Karpas-422 (cell line): ENCODE measurements at places on chromosomes 3 and 15.

DNA sequence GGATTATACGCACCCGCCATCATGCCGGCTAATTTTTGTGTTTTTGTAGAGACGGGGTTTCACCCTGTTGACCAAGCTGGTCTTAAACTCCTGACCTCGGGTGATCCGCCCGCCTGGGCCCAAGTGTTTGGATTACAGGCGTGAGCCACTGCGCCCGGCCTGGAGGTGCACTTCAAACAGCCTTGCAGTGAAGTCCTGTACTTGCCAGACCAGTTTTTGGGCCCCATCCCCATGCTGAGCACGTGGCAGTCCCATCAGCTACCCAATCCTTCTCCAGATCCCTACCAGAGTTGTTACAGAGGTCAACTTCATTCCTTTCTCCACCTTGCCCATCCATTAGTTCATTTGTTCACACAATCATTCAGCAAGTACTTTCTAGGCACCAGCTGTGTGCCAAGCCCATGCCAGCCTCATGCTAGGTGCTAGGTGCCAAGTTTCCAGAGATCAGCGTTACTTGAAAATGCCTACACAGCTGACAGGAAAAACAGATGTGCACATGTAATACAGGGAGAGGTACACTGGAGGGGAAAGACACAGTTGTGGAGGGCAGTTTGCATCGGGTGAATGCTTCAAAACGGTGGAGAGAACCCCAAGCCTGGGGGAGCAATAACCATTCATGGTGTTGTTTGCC is 2.2 kb downstream of the DNAH1 start:
- DNase-seq: no peak

- DNase-seq: no peak
Observed at GRCh38 chr15:89767411-89767915, 8.7 kb upstream of the MESP2 start.

GRCh38 chr15:88006146-88006545 is 250.4 kb downstream of the NTRK3 start:
- no peak for DNase-seq

GRCh38 chr3:125067225-125067624 is 11.4 kb upstream of the HEG1 start:
- no peak for DNase-seq

DNA sequence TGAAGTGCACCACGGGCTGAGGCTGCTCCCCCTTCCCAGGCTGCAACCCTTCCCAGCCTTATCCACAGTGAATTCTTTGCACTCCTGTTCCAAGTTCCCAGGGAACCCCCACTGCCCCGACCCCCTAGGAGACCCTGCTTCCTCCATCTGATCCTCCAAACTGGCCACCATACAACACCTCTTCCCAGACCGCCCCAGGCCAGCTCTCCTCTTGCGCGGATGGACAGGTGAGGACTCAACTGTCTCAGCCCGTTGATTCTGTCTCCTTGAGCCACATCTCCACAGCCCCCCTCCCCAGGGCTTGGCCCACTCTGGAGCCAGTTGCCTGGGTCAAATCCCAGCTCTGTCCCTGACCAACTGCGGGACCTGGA is 21.7 kb downstream of the GRIP2 start:
- no peak for DNase-seq

DNA sequence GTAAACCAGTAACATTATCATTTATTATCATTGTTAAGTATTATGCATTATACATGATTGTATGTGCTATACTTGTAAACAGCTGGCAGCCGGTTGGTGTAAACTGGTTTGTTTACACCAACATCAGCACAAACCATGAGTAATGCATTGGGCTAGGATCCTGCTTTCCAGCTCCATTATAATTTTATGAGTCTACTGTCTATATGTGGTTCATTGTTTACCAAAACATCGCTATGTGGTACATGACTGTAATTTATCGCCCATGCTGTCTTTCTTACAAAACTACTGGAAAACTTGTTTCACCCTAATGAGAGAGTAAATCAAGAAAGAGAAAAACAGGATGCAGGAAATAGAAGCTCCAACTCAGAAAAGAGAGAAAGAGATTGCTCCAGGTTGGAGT is 224.8 kb upstream of the CBLB start:
- DNase-seq: no peak

- DNase-seq: peak; percentile 96
Observed at GRCh38 chr3:16511681-16512434, 1.6 kb downstream of the RFTN1 start.

GRCh38 chr15:92797168-92798052 is 102.7 kb upstream of the CHD2 start:
- peak; percentile 93 for DNase-seq

GRCh38 chr3:104717828-104718196 is 648.9 kb upstream of the ALCAM start:
- DNase-seq: no peak
